ENCODE measurements at places on chromosomes 4 and X.
A peak's percentile ranks its signal among the peaks of the same experiment; 100 is the strongest.

DNA sequence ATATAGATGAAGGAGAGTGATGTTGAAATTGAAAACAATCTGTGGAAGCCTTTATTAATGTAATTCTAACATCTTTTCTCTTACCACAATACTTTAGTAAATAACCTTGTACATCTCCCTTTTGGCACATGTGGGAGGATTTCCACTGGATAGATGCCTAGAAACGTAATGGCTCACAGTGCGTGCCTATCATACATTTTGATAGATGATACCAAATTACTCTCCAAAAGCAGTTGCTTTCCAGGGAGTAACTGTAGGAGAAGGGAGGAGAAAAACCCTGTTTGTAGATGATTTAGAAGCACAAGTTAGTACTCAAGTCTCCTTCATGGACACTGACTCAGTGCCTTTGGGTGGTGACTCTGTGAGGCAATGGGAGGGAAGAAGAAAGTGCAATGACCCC, 476.3 kb downstream of the CCSER1 start:
- no peaks in the 10 kb centered on the region for H3K27me3 ChIP-seq
- no peak overlapping the region for H3K27ac ChIP-seq
- H3K36me3 ChIP-seq, result no peaks in the 10 kb centered on the region
- no peaks in the 10 kb centered on the region for H3K4me1 ChIP-seq
- DNase-seq, result no peak
- H3K4me3 ChIP-seq, result no peak overlapping the region

DNA sequence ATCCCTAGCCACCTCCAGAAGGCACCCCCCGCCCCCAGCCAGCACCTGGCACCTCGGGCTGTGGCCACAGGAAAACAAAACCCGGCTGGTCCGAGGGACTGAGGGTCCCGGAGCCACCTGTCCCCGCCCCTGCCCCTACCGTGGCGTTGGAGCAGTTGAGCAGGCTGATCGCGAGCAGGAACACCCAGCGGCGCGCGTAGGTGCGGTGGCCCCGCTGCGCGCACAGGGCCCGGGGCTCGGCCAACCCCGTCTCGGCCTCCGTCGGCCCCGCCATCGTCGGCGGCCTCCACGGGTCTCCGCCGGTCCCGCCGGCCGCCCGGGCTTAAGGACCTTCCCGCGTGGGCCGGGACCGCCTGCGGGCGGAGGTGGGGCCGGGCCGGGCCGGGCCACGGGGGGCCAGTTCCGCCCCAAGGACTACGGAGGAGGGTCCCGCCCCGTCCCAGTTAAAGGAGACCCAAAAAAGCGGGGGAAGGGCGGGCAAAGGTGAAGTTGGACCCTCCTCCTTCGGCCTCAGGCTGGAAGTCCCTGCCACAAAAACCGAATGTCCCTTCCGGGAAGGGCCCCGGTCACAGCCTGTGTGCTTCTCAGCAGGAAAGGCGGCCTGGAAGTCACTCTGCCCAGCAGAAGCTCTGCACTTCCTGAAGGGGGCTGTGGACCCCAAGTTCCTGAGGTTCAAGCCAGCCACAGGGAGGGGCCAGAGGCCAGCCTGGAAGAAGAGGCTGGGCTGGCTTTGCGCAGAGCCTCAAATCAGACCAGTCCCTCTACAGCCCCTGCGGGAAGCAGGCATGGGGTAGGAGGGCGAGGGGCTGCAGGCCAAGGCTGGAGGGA, at the start of gene SLC49A3:
Gene SLC49A3 (minus strand): TSS at position 298 of the 828 bp plus-strand sequence. CDS start 24 bp downstream, at position 274.
- H3K27ac ChIP-seq, result no peak within 1 kb of the TSS

DNA sequence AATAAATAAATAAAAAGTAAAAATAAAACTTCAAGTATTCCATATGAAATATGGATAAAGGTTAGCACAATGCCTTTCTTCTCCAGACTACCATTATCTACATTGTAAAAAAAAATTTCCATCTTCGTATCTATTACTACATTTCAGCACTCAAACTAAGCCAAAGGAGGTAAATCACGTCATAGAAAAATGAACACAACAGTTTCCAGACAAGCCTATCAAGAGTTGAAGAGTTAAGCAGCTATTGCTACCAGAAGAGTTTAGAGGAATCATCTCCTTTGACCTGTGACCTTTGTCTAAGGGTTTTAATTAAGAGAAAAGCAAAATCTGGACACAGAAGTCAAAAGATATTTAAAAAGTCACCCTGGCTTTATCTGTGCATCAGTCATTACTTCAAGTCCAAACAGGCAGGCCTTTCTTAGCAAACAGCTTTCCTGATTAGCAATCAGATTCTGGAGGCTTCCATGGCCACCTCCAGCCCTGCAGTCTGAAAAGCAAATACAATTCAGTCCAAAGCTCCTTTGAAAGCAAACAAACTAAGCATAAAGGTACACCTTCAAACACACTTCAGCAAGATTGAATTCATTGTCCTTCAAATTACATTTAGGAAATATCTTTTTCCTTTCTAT, 82.2 kb downstream of the APBB2 start:
- H3K27ac ChIP-seq, result no peak overlapping the region
- H3K27me3 ChIP-seq, result no peaks in the 10 kb centered on the region
- H3K4me3 ChIP-seq, result no peak overlapping the region
- no peaks in the 10 kb centered on the region for H3K4me1 ChIP-seq
- no peak for DNase-seq

DNA sequence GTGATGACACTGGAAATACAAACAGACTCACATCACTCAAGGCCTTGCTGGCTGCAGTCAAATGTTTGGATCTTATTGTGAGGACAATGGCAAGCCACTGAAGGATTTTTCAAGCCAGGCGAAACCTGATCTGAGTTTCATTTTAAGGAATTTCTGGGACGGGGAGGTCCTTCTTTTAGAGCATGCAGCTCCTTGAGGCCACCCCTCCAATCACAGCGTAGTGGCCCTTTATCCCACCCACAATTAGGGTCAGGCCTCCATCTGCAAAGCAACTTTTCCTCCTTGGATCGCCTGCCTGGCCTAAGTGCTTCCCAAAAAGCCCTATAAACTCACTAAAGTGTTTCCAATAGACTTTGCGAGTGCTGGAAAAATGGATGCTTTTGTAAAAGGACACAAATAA, 115.5 kb downstream of the EFHC2 start:
- H3K27ac ChIP-seq, result no peak overlapping the region
- no peaks in the 10 kb centered on the region for H3K27me3 ChIP-seq
- no peaks in the 10 kb centered on the region for H3K4me1 ChIP-seq

DNA sequence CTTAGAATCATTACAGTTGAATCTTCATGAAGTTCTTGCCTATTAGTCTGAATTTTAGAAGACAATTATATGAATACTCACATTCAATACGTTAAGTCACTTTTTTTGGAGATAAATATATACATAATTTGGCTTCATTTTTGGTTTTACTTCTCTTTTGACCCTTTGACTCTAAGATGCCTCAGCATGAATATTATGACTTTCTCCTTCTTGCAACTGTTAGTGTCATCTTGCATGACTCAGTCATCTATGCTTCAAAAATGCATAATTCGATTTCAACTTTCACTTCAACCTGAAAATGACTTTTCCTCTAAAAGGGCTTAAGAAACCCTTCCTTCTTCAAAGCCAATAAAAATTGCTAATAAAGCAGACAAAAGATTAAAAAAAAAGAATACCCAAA, 1427.5 kb downstream of the ADGRL3 start:
- H3K4me3 ChIP-seq, result no peak overlapping the region
- no peaks in the 10 kb centered on the region for H3K27me3 ChIP-seq
- H3K4me1 ChIP-seq, result no peaks in the 10 kb centered on the region
- no peaks in the 10 kb centered on the region for H3K36me3 ChIP-seq
- no peak for DNase-seq

DNA sequence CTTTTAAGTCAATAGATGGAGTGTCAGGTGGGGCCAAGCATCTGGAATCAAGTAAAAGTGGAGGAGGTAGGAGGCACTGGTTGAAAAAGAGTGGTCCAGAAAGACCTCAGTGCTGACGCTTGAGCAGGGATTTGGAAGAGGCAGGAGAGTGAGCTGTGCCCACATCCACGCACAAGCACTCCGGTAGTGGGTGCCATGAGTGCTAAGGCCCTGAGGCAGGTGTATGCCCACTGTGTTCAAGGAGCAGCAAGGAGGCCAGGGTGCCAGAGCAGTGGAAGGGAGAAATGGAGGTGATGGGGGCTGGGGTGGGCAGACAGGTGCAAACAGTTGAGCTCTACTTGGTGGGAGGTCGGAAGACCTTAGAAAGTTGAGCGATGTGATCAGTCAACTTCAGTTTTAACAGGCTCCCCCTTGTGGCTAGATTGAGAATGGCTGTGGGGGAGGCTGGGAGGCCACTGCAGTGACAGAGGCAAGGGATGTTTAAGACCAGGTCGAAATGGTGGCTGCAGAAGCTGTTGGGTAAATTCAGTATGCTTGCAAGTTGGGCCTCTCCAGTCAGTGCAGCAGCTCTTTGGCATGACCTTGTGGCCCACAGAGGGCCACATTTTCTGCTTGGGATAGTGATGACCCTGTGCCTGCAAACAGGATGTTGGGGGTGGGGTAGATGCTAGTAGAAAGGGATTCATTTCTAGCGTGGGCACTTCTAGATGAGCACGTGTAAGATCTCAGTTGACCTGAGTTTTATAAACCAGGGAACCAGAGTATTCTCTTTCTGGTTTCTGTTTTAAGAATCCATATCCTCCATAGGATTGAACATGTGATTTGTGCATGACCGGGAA, 12.7 kb downstream of the TKTL1 start:
- H3K27me3 ChIP-seq, result no peaks in the 10 kb centered on the region
- no peak overlapping the region for H3K4me3 ChIP-seq
- no peaks in the 10 kb centered on the region for H3K4me1 ChIP-seq
- peak; percentile 90 for DNase-seq
- H3K27ac ChIP-seq, result no peak overlapping the region
- no peaks in the 10 kb centered on the region for H3K36me3 ChIP-seq

DNA sequence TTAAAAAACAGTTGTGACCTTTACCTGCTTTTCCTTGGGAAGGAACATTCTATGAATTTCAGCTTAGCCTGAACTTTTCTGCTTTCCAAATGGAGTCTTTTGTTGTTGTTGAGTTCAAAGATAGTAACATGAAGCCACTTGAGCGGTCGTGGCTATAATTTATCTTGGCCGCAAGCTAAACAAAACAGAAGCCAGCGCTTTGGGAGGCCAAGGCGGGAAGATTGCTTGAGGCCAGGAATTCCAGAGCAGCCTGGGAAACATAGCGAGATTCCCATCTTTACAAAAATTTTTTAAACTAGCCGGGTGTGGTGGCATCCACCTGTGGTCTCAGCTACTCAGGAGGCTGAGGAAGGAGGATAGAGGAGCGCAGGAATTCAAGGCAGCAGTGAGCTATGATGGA, 29.9 kb downstream of the TKTL1 start:
- H3K36me3 ChIP-seq, result no peaks in the 10 kb centered on the region
- no peak overlapping the region for H3K4me3 ChIP-seq
- peaks cover 8% of the 10 kb centered on the region for H3K4me1 ChIP-seq
- H3K27ac ChIP-seq, result no peak overlapping the region
- no peak for DNase-seq
- H3K27me3 ChIP-seq, result no peaks in the 10 kb centered on the region

DNA sequence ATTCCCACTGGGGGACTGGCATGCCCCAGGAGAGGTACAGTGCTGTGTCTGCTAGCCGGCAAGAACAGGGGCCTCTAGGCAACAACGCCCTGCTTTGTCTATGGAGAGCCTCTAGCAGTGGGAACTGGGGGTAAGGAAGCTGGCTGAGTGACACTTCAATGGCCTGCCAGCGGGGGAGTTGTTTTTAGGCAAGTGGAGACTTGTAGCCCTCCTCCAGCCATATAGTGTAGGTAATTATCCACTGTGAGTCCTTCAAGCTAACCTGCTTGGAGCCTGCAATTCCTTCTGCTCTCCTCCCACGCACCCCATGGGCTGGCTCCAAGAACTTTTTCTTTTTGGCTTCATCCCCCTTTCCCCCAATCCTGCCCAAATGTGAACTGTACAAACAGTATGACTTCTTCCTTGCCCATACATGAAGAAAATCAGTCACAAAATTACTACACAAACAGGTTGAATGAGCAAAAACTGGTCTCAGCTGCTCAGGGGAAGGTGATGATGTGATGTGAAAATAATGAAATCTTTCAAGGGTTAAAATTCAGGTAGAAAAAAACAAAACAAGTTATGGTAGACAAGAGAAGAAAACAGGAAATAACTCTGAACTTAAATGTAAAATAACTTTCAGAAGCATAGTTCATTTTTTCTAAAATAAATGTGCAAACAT, 33.1 kb downstream of the LEF1 start:
- no peak overlapping the region for H3K27ac ChIP-seq
- no peak for DNase-seq
- H3K4me3 ChIP-seq, result no peak overlapping the region
- no peaks in the 10 kb centered on the region for H3K4me1 ChIP-seq
- H3K36me3 ChIP-seq, result no peaks in the 10 kb centered on the region

DNA sequence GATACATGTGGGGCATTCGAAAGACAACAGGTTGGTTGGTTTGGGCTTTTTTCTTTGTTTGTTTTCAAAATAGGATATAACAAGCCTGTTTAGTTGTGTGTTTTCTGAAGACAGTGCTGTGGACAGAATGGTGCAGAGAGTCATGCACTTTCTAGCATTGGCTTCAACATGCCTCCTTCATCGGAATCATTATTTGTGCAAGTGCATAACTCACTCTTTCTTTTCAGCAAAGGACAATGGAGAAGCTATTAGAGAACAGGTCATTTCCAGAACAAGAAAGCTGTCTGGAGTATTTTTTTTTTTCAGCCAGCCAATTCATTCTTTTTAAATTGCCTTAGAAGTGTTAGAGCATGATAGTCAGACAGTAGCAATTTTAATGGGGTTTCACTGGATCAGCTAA, 225.8 kb downstream of the STK32B start:
- H3K4me3 ChIP-seq, result no peak overlapping the region
- no peaks in the 10 kb centered on the region for H3K27me3 ChIP-seq
- H3K4me1 ChIP-seq, result no peaks in the 10 kb centered on the region
- H3K27ac ChIP-seq, result no peak overlapping the region
- H3K36me3 ChIP-seq, result no peaks in the 10 kb centered on the region
- DNase-seq, result no peak

- no peaks in the 10 kb centered on the region for H3K36me3 ChIP-seq
- H3K27ac ChIP-seq, result peak overlapping the region; percentile 100
- H3K27me3 ChIP-seq, result no peaks in the 10 kb centered on the region
- peak; percentile 87 for DNase-seq
- peak overlapping the region; percentile 54 for H3K4me3 ChIP-seq
Observed at GRCh38 chr4:82784681-82785610, 13.7 kb downstream of the SCD5 start.

GRCh38 chr4:102388611-102389010, 43.3 kb upstream of the SLC39A8 start:
- H3K27ac ChIP-seq, result no peak overlapping the region
- DNase-seq, result no peak
- H3K4me1 ChIP-seq, result peaks cover 10% of the 10 kb centered on the region
- H3K4me3 ChIP-seq, result no peak overlapping the region
- no peaks in the 10 kb centered on the region for H3K27me3 ChIP-seq

DNA sequence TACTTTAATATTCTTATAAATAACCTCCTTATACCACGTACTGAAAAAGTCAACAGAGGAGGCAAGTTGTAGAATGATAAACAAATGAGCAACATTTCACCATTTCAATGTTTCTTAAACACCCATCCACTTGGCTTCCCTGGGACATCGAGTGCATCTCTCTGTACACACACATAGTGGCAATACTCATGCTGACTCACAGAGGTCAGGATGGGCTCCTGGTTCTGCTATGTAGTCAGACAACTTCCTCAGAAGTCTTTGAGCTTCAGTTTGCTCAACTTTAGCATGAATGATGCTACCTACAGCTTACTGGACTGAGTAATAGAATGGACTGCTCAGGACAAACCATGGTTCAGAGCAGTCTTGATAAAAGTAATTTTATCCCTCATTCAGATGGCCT, 56.9 kb downstream of the MAD2L1 start:
- DNase-seq, result no peak
- no peaks in the 10 kb centered on the region for H3K36me3 ChIP-seq
- no peak overlapping the region for H3K4me3 ChIP-seq
- no peaks in the 10 kb centered on the region for H3K4me1 ChIP-seq
- H3K27ac ChIP-seq, result no peak overlapping the region

- H3K4me3 ChIP-seq, result no peak overlapping the region
- no peaks in the 10 kb centered on the region for H3K4me1 ChIP-seq
- DNase-seq, result no peak
- no peaks in the 10 kb centered on the region for H3K27me3 ChIP-seq
- H3K27ac ChIP-seq, result no peak overlapping the region
- no peaks in the 10 kb centered on the region for H3K36me3 ChIP-seq
Observed at GRCh38 chr4:163923092-163923491, 428.6 kb downstream of the TMA16 start.

Data from Karpas-422 (cell line).